ENCODE measurements at places on chromosomes 7 and 10. TPM values are rescaled to one million over a fixed set of nuclear protein-coding genes. Genes with fewer than 3 reads are reported as not detected.

GRCh38 chr10:16408379-16408778 is 28.4 kb upstream of the PTER start:
- H3K27ac ChIP-seq, result no peak overlapping the region
- no peaks in the 10 kb centered on the region for H3K4me1 ChIP-seq
- no peaks in the 10 kb centered on the region for H3K27me3 ChIP-seq
- DNase-seq, result no peak

DNA sequence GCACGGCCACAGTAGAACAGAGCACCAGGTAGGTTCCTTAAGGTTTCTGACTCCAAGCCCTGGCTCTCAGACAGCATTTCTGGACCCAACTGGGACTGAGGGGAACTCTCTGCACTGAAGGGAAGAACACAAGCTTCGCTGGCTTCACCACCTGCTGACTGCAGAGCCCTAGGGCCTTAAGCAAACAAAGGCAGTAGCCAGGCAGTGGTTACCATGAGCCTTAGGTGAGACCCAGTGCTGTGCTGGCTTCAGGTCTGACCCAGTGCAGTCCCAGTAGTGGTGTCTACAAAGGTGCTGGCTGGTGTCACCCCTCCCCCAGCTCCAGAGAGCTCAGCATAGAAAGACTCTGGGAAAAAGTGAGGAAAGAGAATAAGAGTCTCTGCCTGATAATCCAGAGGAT is 59.5 kb downstream of the SIRT1 start:
- no peaks in the 10 kb centered on the region for H3K36me3 ChIP-seq
- H3K27me3 ChIP-seq, result no peaks in the 10 kb centered on the region
- H3K4me3 ChIP-seq, result no peak overlapping the region
- H3K27ac ChIP-seq, result no peak overlapping the region
- no peak for DNase-seq

- H3K36me3 ChIP-seq, result no peaks in the 10 kb centered on the region
- H3K27me3 ChIP-seq, result no peaks in the 10 kb centered on the region
- no peak overlapping the region for H3K4me3 ChIP-seq
These were observed 9.1 kb upstream of the TOMM7 start for GRCh38 chr7:22831602-22832305.

GRCh38 chr7:37342176-37342687 is 106.4 kb downstream of the ELMO1 start:
- H3K4me3 ChIP-seq, result no peak overlapping the region
- H3K36me3 ChIP-seq, result no peaks in the 10 kb centered on the region
- H3K27me3 ChIP-seq, result no peaks in the 10 kb centered on the region
- H3K4me1 ChIP-seq, result no peaks in the 10 kb centered on the region
- DNase-seq, result no peak

- no peaks in the 10 kb centered on the region for H3K27me3 ChIP-seq
- H3K4me1 ChIP-seq, result peaks cover 36% of the 10 kb centered on the region
- no peak overlapping the region for H3K27ac ChIP-seq
- no peak overlapping the region for H3K4me3 ChIP-seq
- no peak for DNase-seq
These were observed 91.3 kb downstream of the CHN2 start for GRCh38 chr7:29285861-29286260.

DNA sequence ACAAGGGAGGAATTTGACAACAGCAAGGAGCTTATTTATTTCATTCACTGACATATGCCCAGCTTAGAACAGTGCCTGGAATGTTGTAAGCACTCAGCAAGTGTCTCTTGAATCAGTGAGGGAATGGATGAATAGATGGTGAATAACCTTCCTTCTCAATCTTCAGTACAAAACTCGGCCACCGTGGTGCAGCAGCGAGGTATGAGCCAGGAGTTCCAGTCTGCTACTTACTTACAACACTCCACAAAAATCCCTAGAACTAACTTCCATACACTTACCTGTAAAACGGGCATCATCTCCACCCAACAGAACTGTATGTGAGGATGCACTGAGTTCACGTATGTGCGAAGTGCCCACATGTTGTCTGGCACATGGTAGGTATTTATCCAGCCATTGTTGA is 237.4 kb downstream of the WDR11 start:
- H3K36me3 ChIP-seq, result no peaks in the 10 kb centered on the region
- no peaks in the 10 kb centered on the region for H3K27me3 ChIP-seq
- H3K27ac ChIP-seq, result no peak overlapping the region
- H3K4me1 ChIP-seq, result no peaks in the 10 kb centered on the region
- no peak overlapping the region for H3K4me3 ChIP-seq

Gene FZD1
- 1.4 TPM for total RNA-seq

Gene FFAR4
- not detected for total RNA-seq

Gene ADAMTS14
- 2.9 TPM for total RNA-seq

Data from GM23338 (cell line).